ENCODE measurements at places on chromosomes 12 and 14.

DNA sequence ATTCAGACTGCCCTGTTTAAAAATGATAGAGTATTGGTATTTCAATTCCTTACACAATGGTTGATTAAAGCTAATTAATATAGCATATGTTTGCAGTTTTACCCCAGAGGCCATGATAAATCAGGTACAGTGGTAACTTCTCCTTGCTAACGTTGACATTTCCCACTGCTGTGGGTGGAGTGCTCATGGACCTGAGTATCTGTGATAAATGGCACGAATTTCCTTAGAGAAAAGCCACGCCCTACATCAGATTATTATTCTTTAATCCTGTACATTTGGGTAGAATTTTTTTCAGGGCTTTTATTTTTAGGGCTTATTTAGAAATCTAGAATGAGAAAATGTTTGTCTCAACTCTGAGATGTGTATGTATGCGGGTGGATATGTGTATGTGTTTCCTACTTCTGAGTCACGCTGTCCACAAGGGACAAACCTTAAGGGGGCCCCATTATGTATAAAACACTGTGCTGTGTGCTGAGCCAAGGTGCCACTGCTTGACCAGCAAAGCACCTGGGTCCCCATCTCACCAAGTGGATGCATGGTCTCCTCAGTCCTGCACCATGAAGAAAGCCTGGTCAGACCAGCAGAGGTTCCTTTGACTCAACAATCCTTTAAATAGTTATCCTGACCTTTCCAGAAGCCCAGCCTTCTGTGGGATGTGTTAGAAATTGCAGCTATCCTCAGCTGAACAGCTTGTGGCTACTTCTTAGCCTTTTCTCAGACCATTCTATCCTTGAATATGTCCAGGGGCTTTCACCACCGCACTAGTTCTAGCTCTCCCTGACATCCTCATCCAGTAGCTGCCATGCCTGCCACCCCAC is 57.9 kb upstream of the STK38L start:
- ATAC-seq: no peak

- no peak for ATAC-seq
Observed at GRCh38 chr12:110929818-110930217, 9.4 kb upstream of the MYL2 start.

DNA sequence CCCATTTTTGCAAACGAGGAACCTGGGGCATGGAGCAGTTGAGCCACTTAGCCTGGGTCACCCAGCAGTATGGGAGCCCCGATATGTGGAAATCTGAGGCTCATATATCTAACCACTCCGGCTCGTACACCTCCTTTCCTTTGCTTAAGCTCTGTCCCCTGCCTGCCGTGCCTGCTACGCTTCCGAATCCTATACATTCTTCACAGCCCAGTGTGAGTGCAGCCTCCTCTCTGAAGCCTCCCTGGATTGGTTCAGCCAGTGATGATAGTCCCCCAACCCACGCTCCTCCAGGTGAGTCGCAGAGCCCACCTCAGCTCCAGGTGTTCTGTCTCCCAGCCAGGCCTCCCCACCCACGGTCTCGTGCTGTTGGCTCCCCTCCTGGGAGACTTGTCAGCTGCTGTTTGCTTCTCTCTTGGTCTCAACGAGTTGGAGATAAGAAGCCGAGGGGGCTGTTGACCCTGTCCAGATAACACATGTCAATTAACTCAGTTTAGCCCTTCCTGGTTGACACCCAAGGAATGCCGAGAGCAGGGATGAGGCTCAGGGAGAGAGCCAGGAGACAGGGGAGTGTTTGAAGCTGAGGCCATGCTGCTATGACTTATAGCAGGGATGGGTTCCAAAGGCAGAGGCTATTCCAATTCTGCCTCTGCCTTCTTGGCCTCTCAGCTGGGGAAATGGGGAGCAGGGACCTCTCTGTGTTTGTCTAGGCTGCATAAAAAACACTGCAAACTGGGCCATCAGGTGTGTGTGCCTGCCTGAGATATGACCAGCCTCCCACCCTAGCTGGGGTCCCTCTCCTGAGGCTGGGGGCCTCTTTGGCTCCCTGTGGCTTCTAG is 19.0 kb downstream of the SDSL start:
- ATAC-seq: no peak

DNA sequence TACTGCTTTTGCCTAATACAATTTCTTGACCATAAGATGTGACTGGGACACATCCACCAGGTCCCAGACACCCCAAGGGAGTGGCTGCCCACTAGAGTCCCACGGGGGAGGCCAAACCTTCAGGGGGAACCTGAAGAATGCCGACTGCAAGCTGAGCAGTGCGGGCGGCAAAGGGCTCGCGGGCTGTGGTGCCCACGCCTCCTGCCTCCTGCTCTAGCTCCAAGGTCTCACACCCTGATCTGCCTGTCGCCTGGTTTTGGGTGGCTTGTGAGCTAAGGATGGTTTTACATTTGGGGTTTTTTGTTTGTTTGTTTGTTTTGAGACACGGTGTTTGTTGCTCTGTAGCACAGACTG is 75.2 kb downstream of the MOK start:
- no peak for ATAC-seq

DNA sequence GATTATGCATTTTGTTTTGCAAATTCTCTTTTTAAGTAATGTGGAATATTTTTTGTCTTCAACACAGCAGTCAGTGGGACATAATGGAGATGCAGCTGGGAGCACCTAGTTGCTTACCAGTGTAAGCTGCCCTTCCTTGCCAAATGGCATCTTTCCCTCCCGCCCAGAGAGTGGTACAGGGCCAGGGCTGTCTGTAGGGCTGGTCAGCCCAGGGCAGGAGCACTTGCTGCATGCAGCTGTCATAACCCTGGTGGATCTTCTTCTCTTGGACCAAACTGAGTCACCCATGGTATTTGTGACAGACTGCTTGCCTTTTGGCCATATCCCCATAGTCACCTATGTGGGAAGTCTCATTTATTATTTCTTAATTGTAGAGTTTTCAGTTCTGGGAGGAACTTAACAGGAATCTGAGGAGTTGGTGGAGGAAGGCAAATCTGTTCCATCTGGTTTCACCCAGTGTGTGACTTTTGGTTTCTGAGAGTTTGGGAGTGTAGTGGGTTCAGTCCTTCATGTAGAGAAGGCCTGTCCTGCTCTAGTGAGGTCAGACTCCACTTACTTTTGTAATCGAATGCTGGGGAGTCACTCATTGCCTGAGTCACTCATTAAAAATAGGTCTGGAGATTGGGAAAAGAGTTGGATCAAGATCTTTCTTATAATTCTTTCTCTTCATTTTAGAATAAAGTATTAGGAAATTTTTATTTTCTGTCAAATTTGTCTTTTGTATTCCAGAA is 62.0 kb upstream of the ASPG start:
- no peak for ATAC-seq

DNA sequence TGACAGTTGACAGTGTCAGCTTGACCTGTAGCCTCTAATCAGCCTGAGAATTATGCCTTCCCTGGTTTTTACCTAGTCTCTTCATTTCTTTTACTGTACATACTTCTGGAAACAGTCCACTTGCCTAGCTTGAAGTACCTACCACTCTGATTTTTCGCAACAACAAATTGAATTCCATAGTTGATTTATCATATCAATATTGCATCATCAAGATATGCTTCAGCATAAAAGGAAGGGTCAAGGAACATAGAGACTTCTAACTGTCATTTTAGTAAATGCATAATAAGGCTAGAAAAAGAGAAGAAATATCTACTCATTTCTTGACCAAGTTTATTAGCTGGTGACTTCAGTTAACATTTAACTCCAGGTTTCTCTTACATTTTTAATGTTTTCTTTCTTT is 174.2 kb upstream of the FAR2 start:
- no peak for ATAC-seq

DNA sequence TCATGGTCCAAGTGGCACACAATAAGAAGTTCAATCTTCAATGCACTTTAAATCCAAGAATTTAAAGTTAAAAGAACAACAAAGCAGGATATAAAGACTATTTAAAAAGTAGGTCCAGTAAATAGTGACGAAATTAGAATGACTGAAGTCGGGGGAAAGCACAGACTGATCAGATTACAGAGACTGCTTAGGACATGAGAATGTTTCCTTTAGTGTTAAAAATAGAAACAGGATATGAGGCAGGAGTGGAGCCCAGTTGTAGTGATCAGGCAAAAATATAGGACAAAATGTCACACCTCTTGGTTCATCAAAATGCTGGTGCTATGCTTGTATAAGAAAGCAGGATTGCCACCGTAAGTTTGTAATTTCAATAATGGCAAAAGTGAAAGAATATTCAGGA is 52.2 kb upstream of the CD163 start:
- no peak for ATAC-seq

DNA sequence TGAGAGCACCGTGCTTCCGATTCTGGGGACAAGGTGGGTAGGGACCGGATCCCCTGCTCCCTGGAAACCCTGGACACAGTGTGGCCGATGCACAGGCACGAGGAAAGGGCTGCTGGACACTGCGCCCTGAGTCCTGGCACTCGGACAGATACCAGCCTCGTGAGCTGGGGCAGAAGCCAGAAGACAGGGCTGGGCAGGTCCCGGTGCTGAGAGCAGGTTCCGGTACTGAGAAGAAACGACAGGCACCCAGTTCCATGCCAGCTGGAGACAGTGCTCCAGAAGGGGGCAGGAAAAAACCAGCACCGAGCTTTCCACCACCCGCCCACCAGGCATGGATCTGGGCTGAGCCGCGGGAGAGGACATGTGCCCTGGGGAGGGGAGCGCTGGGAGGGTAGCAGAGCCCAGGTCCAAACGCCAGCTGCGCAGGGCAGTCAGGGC is 6.5 kb downstream of the XRCC3 start:
- no peak for ATAC-seq

GRCh38 chr12:59147791-59148190 is 227.5 kb upstream of the LRIG3 start:
- no peak for ATAC-seq

DNA sequence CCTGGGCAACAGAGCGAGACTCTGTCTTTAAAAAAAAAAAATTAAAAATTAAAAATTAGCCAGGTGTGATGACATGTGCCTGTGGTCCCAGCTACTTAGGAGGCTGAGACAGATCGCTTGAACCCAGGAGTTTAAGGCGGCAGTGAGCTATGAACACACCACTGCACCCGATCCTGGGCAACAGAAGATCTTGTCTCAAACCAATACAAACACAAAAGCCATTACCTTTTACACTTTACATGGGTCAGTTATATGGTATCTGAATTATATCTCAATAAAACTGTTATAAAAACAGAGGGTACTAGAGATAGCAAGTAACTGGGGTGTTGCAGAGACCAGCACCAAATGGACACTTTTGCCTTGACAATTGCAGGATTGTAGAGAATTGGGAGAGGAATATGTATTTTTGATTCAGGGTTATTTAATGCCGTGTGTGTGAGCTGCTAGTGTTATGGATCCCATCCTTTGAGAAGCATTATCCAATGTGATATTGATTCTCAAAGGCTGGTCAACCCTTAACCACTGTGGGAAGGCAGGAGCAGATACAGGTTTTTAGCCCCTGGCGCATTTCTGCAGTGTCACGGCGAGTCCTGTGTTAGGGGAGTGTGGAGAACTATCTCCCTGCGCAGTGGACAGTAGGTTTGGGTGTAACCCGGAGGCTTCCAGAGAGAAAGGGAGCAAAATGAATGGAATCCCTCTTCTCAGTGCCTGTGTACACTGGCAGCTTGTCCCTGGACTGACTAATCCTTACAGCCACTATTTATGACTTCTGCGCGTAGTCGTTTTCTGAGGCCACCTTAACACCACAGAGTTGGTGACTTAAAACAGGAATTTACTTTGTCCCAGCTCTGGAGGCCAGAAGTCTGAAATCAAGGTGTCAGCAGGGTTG is 4.3 kb downstream of the PSMD9 start:
- no peak for ATAC-seq

DNA sequence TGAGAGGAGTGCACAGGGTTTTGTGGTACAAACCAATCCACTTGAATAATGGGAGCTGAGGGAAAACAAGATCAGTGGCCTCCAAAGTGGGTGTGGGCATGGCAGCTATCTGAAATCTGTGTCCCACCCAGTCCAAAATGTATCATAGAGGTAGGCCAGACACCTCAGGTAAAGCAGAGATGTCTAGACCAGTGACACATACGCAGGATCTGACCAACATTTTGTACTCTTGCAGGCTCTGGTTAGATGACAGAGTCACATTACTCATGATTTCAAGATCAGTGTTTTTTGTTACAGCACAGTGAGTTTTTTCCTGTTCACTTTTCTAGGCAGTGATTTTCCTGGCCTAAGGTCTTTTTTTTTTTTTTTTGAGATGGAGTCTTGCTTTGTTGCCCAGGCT is 211.8 kb downstream of the PCNX1 start:
- ATAC-seq: peak; percentile 59

DNA sequence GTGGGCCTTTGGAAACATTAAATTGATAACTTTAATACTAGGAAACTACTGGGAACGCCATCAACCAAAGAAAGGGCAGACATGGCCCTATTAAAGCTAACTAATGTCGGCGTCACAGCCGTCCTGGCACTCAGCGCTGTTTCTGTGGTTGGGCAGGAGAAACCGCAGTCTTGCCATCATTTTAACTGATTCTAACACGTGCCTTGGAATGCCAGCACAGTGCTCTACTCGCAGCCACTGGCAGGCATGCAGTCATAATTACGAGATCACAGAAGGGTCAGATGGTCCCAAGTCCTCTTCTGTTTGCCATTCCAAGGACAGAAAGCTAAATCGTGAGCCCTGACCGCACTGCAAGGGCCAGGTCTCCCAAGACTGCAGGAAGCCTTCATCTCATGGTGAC is 75.2 kb downstream of the RIMBP2 start:
- ATAC-seq: no peak

GRCh38 chr12:64268409-64268808 is 46.3 kb upstream of the KICS2 start:
- ATAC-seq: no peak

- ATAC-seq: no peak
Observed at GRCh38 chr14:33449268-33449667, 501.6 kb downstream of the EGLN3 start.

- no peak for ATAC-seq
Observed at GRCh38 chr12:64883264-64884163, 59.1 kb downstream of the TBC1D30 start.

DNA sequence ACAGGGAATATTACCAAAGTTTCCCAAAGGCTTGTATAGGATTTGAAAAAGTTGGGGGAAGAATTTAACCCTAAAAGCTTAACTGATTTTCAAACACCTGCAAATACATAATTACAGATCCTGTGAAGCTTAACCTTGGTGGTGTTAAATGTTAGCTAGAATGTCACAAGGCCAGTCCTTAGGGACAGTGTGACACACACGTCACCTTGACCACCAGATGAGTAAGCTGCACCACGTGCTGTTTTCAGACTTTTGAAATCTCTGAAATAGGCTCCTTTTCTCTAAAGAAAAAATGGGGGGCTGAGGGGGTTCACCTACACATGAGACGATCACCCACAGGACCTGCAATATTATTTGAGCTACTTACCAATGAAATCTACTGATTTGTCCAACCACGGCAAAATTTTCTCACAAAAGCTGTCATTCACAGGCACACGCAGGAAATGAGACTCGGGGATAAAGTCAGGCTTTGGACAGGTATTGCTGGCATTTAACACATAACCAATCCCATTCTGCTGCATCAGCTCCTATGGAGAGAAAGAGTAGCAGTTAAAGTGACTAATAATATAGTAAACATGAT is 75.9 kb downstream of the DUSP16 start:
- ATAC-seq: no peak
